ENCODE measurements at places on chromosomes 1 and 21.

GRCh38 chr1:245690156-245690690 is 535.4 kb downstream of the KIF26B start:
- DNase-seq = no peak

- no peak for DNase-seq
Observed at GRCh38 chr1:82718719-82719419, 918.1 kb downstream of the ADGRL2 start.

- DNase-seq = no peak
Observed at GRCh38 chr1:210098356-210098755, 134.2 kb upstream of the SERTAD4 start.

- no peak for DNase-seq
Observed at GRCh38 chr1:182359645-182360044, 31.9 kb downstream of the GLUL start.

DNA sequence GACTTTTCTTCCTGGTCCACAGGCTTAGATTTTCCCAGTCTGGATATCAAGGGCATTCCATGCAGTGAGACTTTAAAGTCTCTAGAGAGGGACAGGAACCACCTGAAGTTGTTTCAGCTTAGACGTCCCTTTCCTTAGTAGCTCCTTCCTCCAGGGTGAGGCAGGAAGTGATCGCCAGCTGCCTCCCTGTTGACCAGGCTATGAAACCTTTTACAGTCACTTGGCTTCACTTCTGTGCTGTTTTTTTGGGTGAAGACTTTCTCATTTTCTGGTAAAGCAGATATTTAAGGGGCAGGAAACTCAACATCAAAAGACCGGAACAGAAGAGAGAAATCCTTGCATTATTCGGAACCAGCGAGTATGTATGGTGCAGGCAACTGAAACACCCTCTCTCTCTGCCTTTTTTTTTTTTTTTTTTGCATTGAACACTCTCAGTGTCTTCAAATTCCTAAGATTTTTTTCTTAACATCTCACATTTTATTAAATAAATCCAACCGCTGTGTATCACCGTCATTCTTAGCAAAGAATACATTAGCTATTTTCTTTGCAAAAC is 234.6 kb upstream of the IRF2BP2 start:
- no peak for DNase-seq

GRCh38 chr1:41887365-41887764 is 31.4 kb downstream of the HIVEP3 start:
- no peak for DNase-seq

- no peak for DNase-seq
Observed at GRCh38 chr21:42711667-42712066, 58.2 kb downstream of the PDE9A start.
